Activated T-helper 17 cell treated with anti-CD3 and anti-CD28 coated beads, Interleukin-2, amount 50 U/mL, for 72 hours (primary cell): ENCODE measurements at places on chromosomes 1 and 21.

DNA sequence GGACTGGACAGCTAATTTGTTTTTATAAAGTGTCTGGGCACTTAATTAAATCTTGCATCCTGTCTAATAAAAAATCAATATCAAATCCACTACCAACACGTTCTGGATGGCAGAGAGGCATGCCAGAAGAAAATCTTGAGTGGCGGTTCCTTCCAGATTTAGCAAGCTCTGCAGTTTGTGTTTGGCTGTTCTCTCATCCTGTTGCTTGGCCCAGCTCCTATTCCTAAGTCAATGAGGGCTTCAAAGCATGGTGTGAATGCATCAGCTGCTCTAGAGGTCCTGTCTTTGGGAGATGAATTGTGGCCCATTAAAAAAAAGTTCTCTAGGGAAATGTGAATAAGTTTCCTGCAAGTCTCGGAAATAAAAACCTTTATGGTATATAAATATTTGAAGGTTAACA, 90.3 kb downstream of the DISC1 start:
- no peak for ATAC-seq

DNA sequence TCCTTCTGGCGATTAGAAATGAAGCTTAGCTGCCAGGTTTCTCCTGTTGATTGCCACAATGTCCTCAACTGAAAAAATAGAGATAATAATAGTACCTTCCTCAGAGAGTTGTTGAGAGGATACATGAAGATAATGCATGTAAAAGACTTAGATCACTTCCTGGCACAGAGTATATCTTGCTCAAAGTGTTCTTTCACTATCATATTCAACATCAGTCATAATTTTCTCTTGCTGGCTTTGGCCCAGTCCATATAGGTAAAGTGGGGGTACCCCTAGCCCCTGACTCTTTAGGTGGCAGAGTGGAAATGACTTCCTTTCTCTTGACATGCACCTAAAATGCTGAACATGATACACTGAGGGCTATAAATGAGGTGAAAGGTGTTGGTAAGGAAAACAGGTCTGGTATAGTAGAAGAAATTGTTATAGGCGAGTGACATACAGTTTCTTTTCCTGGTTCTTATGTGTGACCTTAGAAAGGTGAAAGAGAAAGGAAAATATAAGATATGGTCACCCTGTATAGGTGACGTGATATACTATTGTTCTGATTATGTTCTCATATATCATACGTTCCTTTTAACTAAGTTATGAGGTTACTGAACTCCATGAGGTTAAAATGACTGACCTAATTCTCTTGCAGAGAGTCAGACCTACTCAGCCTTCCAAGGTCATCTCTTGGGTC, 209.9 kb upstream of the DEPDC1 start:
- ATAC-seq = no peak

GRCh38 chr1:29876441-29876840, 640.1 kb downstream of the PTPRU start:
- no peak for ATAC-seq

- peak; percentile 46 for ATAC-seq
These were observed 9.4 kb upstream of the THEMIS2 start for GRCh38 chr1:27862671-27863537.

GRCh38 chr21:27423038-27423437, 456.1 kb upstream of the ADAMTS5 start:
- no peak for ATAC-seq
